ENCODE measurements at places on chromosomes 16 and 17.

GRCh38 chr17:59415397-59415796 is 83.9 kb downstream of the YPEL2 start:
- no peak for DNase-seq

GRCh38 chr16:58732545-58733247 is 1.4 kb downstream of the GOT2 start:
- DNase-seq: no peak

DNA sequence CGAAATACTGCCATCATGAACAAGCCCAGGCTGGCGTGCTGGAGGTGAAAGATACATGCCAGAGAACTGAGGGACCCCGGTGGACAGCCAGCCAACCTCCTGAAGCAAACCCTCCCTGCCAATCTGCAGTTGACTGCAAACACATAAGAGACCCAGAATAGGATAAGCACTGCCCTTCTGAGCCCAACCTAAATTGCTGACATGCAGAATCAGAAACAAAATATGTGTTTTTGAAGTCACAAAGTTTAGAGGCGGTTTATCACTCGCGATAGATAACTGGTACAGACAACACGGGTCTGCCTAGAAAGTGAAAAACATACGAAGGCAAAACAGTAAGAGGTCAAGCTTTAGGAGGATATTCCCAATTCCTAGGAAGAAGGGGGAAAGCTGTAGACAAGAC is 14.6 kb downstream of the TOX3 start:
- DNase-seq: no peak

GRCh38 chr16:3857189-3858043 is 23.1 kb downstream of the CREBBP start:
- DNase-seq: no peak

DNA sequence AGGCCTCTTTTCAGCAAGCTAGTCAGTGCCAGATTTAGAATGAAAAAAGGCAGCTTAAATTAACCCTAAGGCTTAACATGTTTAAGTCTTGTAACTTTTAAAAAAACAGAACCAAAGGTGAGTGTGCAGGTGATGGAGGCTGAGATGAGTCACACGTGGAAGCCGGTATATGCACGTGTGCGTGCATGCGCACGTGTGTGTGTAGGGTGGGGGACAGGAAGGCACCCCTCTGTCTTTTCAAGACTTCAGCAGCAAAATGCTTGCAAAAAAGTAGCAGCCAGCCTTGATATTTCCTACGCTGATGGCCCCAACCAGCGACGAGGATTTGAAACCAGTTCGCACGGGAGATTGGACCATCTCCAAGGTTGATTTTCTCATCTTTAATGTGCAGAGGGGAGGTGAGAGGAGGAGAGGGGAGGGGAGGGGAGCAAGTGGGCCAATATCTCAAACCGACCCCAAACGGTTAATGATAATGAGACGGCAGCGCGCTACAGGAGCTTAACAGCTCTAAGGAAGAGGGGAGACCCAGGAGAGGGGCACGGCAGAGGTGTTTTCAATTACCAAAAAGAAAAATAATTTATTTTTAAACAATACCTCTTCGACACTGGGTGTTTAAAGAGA is 154.7 kb downstream of the ZNF423 start:
- DNase-seq: no peak

GRCh38 chr17:64424324-64424849 is 24.5 kb upstream of the MILR1 start:
- DNase-seq: no peak

- DNase-seq: no peak
Measured at GRCh38 chr17:9872852-9873251, 32.2 kb downstream of the RCVRN start.

GRCh38 chr16:84369938-84370627 is 1.7 kb downstream of the ATP2C2 start:
- no peak for DNase-seq

DNA sequence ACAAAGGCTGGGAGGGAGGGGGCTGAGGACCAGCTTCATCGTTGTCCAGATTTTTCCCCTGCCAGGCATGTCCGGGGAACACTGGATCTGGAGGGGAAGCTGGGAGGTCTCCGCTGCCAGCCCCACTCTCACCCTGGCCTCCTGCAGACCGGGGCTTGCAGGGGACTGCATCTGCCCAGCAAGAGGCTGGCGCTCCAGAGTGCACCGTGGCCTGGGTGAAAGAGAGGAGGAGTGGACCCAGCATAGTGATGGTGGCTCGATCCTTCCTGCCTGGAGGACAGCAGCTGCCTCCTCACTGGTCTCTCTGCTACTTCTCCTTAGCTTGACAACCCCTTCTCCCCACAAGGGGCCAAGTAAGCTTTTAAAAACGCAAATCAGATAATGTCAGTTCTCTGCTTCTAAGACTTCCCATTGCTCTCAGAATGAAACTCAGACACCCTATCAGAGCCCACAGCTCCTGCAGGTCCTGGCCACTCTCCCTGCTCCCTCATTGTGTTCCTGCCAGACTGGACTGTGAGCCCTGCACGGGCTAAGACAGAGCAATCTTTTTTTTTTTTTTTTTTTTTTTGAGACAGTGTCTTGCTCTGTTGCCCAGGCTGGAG is 15.0 kb downstream of the CPNE2 start:
- DNase-seq: no peak

DNA sequence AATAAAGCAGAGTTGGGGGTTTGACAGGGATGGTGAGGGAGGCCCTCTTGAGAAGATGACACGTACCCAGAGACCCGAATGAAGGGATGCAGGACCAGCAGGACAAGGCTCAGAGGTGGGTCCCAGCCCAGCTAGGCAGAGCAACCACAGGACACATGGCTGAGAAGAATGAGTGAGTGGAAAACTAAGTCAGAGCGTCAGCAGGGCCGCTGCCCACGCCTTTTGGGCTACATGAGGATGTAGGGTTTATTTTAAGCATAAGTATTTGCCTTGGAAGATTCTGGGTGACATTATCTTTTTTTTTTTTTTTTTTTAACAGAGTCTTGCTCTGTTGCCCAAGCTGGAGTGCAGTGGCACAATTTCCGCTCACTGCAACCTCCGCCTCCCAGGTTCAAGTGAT is 176.0 kb downstream of the TMEM132E start:
- DNase-seq: no peak

GRCh38 chr17:77165577-77165976 is 24.8 kb downstream of the SEC14L1 start:
- DNase-seq: no peak

GRCh38 chr17:74815550-74816370 is 39.6 kb upstream of the NAT9 start:
- DNase-seq: no peak

DNA sequence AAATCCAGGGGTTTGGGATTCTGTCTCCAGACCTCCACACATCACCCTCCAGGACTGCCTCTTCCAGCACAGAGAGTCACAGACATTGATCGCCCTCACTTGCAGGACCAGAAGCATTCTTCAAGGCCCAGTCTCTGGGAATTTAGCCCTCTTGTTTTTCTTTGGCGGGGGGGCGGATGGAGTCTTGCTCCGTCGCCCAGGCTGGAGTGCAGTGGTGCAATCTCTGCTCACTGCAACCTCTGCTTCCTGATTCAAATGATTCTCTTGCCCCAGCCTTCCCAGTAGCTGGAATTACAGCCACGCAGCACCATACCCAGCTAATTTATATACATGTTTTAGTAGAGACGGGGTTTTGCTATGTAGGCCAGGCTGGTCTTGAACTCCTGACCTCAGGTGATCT is 8.5 kb upstream of the ITGAL start:
- no peak for DNase-seq
